CD4-positive, alpha-beta T cell treated with Interleukin-12 subunit alpha and Interleukin-12 subunit beta, for 1 hour (primary cell): ENCODE measurements at places on chromosomes 5 and 9.

DNA sequence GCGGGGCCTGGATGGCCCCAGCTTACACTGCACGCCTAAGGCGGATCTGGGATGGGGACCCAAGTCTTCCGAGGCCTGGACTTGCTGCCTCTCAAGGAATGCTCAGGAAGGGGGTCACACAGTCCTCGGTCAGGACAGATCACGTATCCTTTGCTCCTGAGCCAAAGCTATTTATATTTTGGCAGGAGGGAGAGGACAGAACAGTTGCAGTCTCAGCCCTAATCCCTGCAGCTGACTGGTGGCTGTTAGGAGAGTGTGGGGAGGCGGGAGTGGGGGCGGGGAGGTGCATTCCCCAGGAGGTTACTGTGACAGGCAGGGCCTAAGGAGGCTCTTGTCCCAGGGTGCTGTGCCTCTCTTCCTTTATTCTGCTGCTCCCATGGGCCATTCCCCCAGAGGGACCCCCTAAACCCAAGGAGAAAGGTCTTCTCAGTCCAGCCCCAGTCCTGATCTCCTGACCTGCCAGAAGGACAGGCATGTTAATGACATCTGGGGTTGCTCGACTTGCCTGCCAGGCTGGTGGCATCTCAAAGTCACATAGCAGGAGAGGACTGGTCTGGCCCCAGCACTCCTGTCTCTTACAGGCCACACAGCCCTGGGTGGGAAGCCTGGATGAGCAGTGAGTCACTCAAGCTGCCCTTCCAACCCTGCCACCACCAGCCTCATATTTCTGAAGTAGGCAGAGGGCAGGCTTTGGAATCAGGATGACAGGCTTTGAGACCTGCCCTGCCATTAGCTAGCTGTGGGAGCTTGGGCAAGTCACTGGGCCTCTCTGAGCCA, 51.9 kb downstream of the COL27A1 start:
- no peak for DNase-seq

GRCh38 chr5:180599981-180600553, 8.8 kb upstream of the SCGB3A1 start:
- DNase-seq: no peak

GRCh38 chr5:111142932-111143331, 50.8 kb downstream of the WDR36 start:
- DNase-seq: no peak

DNA sequence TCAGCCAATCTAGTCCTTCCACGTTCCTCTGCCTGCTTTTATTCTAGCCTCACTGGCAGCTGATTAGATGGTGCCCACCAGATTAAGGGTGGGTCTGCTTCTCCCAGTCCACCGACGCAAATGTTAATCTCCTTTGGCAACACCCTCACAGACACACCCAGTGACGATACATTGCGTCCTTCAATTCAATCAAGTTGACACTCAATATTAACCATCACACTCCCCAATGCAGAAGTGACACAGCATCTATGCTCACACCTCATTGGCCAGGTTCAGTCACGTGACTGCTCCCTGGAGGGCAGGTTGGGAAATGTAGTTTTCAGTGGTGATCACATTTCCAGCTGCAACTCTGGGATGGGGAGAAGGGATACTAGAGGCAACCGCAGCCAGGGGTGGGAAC, 13.0 kb downstream of the SUSD3 start:
- no peak for DNase-seq

DNA sequence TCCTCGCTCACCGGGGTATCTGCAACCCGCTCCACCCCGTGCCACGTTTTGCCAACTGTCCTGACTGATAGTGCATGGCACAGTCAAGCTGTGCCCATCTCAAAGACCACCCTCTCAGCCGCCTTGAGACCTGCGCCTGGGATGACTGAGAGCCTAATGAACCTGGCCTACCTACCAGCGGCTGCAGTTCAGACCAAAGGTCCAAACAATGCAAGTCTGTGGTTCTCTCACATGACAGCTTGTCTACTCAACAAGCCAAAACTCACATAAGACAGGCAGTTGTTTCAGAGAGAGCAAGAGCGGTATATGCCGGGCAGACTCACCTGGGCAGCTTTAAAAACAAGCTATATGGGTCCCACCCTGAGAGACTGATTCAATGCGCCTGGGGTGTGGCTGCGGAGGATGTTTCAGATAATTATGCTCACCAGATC, 70.5 kb downstream of the EPB41L4B start:
- DNase-seq: no peak

- DNase-seq: no peak
Observed at GRCh38 chr5:80223561-80223960, 32.3 kb downstream of the SERINC5 start.

DNA sequence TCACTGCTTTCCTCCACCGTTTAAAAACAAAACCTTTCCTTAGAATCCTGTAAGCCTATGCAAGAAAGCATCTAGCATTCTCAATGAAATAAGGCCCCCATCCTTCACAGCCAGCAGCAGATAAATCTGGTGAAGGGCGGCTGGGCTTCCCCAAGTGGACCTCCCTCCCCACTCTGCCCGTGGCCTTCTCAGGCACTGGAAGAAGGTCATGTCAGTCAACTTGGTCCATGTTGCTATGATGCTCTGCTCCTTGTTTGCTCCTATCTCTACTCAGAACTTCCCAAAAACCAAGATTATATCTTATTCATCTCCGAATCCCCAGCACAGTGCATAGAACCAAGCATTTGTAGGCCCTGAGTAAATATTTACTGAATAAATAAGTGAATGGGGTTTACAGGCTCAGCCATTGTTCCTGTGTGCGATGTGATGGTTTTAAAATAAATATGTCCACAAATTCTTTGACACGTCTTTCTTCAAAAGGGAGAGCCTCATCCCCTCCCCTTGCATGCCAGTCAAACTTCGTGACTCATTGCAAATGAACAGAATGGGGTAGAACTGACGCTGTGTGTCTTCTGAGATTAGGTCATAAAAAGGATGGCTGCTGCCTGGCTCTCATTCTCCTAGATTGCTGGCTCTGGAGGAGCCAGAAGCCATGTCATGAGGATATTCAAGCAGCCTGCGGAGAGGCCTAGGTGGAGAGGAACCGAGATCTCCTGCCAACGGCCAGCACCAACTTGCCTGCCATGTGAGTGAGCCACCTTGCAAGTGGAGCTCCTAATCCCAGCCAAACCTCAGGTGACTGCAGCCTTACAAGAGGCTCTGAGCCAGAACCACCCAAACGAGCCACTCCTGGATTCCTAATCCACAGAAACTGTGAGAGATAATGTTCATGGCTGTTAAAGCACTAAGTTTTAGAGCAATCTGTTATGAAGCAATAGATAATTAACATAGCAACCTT, 70.5 kb downstream of the MED27 start:
- no peak for DNase-seq

DNA sequence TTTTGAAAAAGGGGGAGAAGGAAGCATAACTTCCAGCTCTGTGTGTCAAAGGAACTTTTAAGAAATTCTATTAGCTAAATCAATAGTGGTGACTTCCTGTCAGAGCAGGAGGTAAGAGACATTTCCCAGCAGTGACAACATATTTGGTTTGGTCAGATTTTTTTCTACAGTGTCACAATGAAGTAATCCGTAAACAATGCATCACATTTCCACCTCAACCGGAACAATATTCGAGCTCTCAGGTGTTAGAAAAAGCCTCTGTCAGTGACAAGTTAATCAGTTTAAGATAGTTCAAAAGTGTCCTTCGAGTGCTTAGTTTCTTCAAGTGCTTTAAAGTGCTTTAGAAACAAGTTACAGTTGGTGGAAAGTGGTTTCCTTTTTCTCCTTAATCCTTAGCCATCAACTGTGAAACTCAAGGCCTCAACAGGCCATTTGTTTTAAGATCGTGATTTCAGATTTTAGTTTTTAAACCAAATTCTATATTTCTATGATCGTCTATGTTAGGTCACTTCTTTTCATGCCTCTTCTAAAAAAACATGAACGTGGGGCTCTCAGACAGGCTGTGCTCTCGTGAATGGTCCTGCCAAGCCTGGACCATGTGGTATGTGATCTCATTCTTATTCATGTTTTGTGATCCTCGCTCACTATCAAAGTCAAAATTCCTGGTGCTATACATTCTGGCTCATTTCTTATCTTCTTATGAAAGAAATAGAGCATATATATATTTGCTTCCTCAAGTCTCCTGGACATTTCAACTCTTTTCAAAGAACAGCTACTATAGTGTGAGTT, 181.9 kb upstream of the HMHB1 start:
- no peak for DNase-seq

- no peak for DNase-seq
Observed at GRCh38 chr5:157972579-157972978, 113.6 kb upstream of the CLINT1 start.

DNA sequence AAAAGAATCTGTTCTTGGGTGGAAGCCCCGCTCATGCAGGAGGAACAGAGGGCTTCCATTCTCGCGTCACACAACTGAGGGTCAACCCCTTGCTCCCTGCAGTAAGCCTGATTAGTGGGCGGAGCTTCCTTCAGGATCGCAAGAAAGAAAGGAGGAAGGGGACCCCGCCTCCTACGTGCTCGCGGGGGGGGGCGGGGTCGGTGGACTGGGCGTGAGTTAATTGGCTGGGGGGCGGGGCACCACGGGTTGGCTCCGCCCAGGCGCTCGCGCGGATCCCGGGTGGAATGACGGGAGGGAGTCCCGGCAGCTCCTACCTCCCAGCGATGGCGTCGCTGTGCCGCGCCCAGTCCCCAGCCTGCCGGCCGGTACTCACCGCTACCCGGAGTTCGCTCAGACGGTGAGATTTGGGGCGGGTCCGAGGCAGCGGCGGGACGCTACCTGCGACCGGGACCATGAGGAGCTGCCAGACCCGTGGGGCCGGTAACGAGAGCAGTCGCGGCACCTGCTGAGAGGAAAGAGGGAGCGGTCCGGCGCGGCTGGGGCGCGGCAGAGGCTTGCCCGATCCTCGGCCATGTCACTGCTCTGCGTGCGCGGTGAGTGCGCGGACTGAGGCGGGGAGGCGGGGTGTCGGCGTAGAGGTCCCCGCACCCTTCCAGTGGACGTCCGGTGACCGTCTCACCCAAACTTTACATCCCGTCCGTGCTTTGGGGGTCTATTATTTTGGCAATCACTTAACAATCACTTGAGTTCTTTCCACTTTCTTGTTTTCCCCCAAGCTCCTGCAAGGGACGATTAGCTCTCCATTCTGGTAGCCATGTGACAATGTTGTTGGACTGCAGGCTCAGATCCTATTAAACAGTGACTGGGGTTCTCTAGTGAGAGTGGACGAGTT, at the start of gene UNC13B:
Gene UNC13B, plus strand, starts transcription at position 297 of the 892 bp plus-strand sequence. Its CDS starts 275 bp downstream, at position 572.
- DNase-seq: peak; percentile 79

DNA sequence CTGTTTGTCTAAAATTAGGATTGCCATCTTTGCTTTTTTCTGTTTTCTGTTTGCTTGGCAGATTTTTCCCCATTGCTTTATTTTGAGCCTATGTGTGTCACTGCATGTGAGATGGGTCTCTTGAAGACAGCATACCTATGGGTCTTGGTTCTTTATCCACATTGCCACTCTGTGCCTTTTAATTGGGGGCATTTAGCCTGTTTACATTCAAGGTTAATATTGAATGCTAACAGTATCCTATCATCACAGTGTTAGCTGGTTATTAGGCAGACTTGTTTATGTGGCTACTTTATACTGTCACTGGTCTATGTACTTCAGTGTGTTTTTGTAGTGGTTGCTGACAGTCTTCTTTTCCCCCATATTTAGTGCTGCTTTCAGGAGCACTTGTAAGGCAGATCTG, 67.3 kb downstream of the ISOC1 start:
- no peak for DNase-seq

GRCh38 chr5:9712911-9713310, 82.8 kb upstream of the TAS2R1 start:
- DNase-seq: no peak

GRCh38 chr5:11191673-11192072, 430.6 kb upstream of the DAP start:
- DNase-seq: no peak

DNA sequence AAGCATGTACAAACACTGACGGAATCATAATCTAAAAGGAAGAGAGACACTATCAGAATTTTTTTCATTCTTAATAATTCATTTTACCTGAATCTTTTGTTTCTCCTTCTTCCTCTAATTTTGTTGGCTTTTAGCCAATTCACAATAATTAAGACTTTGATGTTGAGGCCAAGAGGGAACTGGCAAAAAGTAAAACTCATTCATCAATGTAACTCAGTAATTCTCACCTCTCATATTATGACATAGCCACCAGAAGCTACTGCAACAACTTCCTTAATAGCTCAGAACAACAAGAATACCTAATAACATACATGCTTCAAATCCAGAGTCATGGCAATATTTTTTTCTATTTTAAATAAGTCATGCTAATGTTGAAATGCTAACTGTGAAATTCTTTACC, 64.5 kb downstream of the MCTP1 start:
- no peak for DNase-seq

DNA sequence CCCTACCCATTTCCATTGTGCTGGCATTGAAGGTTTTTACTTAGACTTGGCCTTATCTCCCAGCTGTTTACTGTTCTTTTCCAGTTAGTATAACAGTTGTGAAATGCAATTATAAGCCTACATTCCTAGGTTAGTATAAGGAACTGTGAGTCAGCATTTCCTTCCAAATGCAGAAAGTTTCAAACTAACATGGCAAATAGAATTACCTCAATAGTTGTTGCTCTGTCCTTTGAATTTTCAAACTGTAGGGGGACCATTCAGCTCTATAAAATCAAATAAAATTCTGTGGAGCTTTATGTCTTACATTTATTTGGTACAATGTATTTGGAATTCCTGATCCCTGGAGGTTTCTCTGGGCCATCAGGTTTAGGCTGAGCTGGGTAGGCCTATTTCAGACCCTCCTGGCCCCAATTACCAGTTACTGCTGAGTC, 47.2 kb downstream of the ARHGEF28 start:
- DNase-seq: no peak

GRCh38 chr9:31347082-31347617, 1037.3 kb upstream of the ACO1 start:
- peak; percentile 78 for DNase-seq

GRCh38 chr9:86908261-86908660, 39.0 kb downstream of the GAS1 start:
- no peak for DNase-seq

GRCh38 chr5:142688281-142688989, 2.5 kb upstream of the FGF1 start:
- no peak for DNase-seq
